Aorta (tissue), 5 donors: ENCODE measurements at places on chromosomes 7 and 10.

DNA sequence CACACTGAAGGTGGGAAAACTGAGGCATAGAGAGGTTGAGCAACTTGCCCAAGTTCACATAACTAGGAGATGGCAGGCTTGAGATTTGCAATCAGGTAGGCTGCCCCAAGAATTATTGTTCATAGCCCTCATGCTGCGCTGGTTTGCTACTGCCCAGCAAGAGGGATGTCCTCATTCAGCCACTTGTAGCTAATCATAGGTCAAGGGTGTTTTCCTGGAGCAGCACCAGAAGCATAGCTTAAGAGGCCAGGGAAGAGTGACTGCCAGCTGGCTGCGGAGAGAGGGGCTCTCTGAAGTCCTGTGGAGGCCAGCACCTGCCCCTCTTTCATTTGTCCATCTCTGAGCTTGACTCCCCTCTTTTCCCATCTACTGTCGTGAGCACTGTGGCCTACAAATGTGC is 15.0 kb downstream of the CDHR3 start:
- no peaks in the 10 kb centered on the region for H3K4me1 ChIP-seq
- no peak overlapping the region for H3K27ac ChIP-seq
- DNase-seq: no peak
- no peaks in the 10 kb centered on the region for H3K27me3 ChIP-seq
- no peaks in the 10 kb centered on the region for H3K36me3 ChIP-seq
- H3K4me3 ChIP-seq: no peak overlapping the region

GRCh38 chr7:143237366-143237765 is 15.5 kb downstream of the TAS2R40 start:
- no peaks in the 10 kb centered on the region for H3K4me1 ChIP-seq
- no peak for DNase-seq
- no peak overlapping the region for H3K4me3 ChIP-seq
- no peaks in the 10 kb centered on the region for H3K36me3 ChIP-seq

- no peak overlapping the region for H3K27ac ChIP-seq
- H3K4me3 ChIP-seq: no peak overlapping the region
- H3K4me1 ChIP-seq: no peaks in the 10 kb centered on the region
- H3K27me3 ChIP-seq: no peaks in the 10 kb centered on the region
- no peaks in the 10 kb centered on the region for H3K36me3 ChIP-seq
These were observed 74.2 kb downstream of the MGMT start for GRCh38 chr10:129541200-129541599.

GRCh38 chr7:155745737-155746136 is 66.5 kb downstream of the SHH start:
- DNase-seq: no peak
- H3K36me3 ChIP-seq: peaks cover 12% of the 10 kb centered on the region
- no peaks in the 10 kb centered on the region for H3K27me3 ChIP-seq
- H3K27ac ChIP-seq: no peak overlapping the region
- H3K4me1 ChIP-seq: no peaks in the 10 kb centered on the region
- no peak overlapping the region for H3K4me3 ChIP-seq

DNA sequence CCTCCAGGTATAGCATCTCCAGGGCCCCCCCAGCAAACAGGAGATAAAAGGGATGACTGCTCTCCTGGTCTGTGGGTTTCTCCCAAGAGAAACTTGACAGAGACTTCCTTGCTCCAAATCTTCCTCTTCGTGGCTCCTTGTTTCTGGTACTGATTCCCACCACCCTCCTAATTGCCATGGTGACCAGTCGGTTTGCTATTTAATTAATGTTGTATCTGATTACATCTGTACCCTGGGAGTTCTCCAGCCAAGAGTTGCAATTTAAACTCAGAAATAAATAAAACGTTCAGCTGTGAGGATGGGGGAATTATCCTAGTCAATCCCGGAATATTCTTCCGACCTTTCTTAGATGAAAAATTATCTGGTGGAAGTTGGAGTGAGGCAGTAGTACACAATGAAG is 264.7 kb downstream of the PAXIP1 start:
- H3K36me3 ChIP-seq: no peaks in the 10 kb centered on the region
- no peak overlapping the region for H3K27ac ChIP-seq
- DNase-seq: no peak

DNA sequence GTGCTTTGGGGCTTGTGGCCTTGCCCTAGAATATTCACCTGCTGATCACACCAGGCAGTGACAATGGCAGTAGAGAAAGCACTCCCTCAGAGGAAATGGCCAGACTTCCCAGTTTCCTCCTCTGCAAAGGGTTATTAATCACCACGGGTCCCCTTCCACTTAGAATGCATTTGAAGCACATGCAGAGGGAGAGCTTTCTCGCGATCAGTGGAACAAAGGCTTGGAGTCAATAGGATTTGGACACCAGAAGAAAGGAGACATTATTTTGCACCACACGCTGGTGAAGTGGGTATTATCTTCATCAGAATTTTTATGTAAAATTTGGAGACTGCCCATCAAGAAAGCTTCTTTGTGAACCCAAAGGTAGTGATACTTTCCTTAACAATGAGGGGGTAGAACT is 35.4 kb upstream of the INHBA start:
- no peaks in the 10 kb centered on the region for H3K36me3 ChIP-seq
- no peaks in the 10 kb centered on the region for H3K27me3 ChIP-seq

DNA sequence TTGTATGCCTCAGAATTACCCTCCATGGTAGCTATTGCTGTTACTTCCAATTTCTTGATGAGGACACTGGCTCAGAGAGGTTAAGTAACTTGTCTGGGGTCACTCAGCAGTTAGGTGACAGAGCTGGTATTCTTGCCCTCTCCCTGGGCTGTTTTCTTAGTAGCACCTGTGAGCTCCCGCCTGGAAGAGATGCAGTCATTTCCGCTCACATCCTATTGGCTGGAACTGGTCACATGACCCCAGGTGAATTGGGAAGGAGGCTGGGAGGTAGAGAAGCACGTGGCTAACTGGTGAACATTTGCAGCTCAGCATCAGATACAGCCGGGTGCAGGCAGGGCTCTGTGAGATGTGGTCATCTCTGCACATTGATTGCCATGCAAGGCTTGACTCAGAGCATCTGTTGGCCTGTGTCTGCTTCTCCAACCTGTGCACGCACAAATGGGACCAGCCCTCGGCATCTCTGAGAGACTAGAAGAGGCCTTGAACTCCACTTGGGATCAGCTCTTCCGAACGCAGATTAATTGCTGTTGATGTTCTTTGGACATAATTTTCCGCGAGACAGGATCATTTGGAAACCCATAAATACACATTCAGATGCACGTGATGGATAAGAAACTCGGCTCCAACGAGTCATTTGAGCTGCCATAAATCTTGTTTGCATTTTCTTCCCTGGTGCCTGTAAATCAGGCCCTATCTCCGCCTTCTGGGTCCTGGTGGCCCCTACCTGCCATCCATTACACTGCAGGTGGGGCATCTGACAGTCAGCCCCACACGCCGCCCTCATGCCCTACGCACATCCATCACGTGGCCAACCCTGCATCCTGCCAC is 42.8 kb downstream of the MYL10 start:
- DNase-seq: no peak
- no peak overlapping the region for H3K27ac ChIP-seq
- no peaks in the 10 kb centered on the region for H3K36me3 ChIP-seq
- no peaks in the 10 kb centered on the region for H3K27me3 ChIP-seq
- H3K4me3 ChIP-seq: no peak overlapping the region

- no peaks in the 10 kb centered on the region for H3K27me3 ChIP-seq
- H3K36me3 ChIP-seq: no peaks in the 10 kb centered on the region
- H3K4me1 ChIP-seq: no peaks in the 10 kb centered on the region
- DNase-seq: no peak
- no peak overlapping the region for H3K27ac ChIP-seq
These were observed 10.0 kb upstream of the EMX2 start for GRCh38 chr10:117532451-117533107.

DNA sequence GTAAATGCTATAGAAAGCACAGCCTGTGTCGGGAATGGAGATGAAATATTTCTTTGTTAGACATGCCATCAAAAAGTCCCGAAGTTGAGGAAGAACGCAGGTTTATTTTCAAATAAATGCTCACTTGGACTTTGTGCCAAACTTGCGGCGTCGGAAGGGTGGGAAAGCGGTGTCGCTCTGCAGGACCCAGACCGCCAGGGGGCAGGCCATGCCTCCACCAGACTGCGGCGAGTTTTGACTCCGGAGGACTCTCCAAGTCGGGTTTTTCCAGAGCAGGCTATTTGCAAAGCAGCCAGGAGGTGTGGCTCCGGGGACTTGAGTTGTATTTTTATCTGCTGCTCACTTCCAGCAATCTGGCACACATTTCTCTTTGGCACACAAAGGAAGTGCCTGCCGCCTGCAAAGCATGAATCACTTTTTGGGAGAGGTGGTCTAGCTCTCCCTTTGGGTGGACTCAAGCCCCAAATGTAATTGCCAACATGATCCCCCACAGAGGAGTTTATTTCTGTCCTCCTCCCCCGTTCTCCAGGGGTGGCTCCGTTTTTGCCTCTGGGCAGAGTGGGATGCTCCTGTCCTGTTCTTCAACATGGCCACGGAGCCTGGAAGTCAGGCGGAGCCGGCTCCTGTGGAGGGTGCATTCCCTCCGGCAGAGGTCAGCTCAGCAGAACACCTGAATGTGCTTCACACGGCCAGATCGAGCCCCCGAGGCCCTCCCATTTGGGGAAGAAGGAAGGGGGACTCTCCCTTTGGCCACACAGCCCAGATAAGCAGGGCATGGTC is 82.3 kb upstream of the GPR26 start:
- no peaks in the 10 kb centered on the region for H3K4me1 ChIP-seq
- DNase-seq: peak; percentile 97
- no peak overlapping the region for H3K4me3 ChIP-seq
- H3K27me3 ChIP-seq: no peaks in the 10 kb centered on the region

- H3K27me3 ChIP-seq: no peaks in the 10 kb centered on the region
- peak; percentile 89 for DNase-seq
- H3K4me1 ChIP-seq: no peaks in the 10 kb centered on the region
- H3K4me3 ChIP-seq: no peak overlapping the region
- H3K36me3 ChIP-seq: no peaks in the 10 kb centered on the region
- H3K27ac ChIP-seq: no peak overlapping the region
These were observed 14.7 kb downstream of the FAM241B start for GRCh38 chr10:69644658-69645295.

DNA sequence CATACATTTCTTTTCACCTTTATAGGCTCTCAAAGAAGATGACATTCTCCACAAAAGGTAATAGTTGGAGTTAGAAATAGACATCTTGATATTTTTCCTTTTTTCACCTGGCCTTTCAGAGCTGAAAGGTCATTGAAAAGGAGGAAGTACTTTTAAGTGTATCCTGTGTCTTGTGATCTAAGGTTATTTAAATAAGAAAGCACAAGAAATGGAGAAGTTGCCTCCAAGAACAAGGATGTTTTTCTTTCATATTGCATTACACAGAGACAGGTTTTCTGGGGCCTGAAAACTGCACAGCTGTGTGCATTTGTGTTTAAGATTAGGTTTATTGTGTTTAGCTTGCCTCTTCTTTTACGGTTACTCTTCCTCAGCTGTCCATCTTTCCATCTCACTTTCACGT is 103.4 kb upstream of the SEMA3D start:
- no peaks in the 10 kb centered on the region for H3K27me3 ChIP-seq
- H3K4me1 ChIP-seq: no peaks in the 10 kb centered on the region
- no peaks in the 10 kb centered on the region for H3K36me3 ChIP-seq
- no peak overlapping the region for H3K4me3 ChIP-seq
- no peak overlapping the region for H3K27ac ChIP-seq
- no peak for DNase-seq

DNA sequence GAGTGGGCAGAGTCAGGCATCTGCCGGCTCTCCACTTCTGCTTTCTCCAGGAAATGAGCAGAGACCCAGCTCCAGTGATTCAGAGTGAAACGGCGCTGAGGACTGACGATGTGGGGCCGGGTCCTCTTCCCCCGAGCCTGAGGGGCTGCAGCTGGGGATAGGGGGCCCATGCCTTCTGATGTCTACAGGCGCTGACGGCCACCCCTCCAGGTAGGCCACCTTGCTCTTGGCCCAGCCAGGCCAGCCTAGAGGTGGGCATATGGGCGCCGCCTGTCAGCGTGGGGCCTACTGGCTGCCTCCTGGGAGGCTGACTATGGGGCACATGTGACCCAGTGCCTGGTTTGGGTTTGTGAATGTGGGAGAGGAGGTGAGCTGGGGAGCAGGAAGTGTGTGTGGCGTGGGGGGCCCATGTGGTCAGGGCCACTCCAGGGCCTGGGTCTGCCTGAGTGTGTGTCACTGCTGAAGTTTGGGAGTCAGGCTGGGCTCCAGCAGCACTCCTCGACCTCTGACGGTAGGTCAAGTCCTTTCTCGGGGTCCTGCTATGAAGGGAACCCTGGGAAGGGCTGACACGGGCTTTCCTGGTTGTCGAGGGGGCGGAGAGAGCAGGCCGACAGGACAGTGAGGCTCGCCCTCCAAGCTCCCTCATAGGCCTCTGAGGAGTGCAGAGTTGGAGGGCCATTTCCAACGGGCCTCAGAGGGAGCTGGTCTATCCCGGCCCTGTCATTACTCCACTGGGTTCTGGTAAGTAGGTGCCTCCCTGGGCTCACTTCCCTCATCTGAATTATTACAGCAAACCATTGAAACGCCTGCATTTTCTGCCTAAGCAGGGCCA is at the start of gene WDFY4:
TSS of gene WDFY4 (plus strand) at position 82 of the 832 bp plus-strand sequence. CDS start 24,860 bp downstream, outside the sequence.
- no peaks in the 10 kb centered on the region for H3K27me3 ChIP-seq
- no peak within 1 kb of the TSS for H3K4me3 ChIP-seq
- H3K27ac ChIP-seq: no peak within 1 kb of the TSS
- no peak for DNase-seq

DNA sequence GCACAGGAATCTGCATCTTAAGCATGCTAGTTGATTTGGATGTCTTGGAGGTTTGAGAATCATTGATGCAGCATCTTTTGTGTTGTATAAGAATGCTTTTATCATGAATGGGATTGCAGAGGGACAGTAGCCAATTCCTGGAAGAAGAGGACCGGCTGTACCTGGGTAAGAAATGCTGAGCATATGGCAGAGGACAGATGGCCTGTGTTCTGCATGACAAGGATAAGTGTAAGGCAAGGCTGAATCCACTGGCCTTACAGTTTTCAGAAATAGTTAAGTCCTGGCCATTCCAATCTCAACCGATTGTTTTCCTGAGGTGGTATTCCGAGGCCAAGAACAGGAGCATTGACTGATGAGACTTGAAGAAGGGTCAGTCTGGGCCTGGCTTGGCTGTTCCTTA is 24.4 kb upstream of the KBTBD2 start:
- no peaks in the 10 kb centered on the region for H3K27me3 ChIP-seq
- H3K4me3 ChIP-seq: no peak overlapping the region
- no peaks in the 10 kb centered on the region for H3K4me1 ChIP-seq
- H3K27ac ChIP-seq: no peak overlapping the region
- no peak for DNase-seq

- H3K36me3 ChIP-seq: no peaks in the 10 kb centered on the region
- peak overlapping the region; percentile 95 for H3K27ac ChIP-seq
- no peaks in the 10 kb centered on the region for H3K27me3 ChIP-seq
- DNase-seq: peak; percentile 94
These were observed 557 bp downstream of the TMEM120A start for GRCh38 chr7:75993689-75994387.

GRCh38 chr7:141158561-141158960 is 84.7 kb downstream of the TMEM178B start:
- no peaks in the 10 kb centered on the region for H3K4me1 ChIP-seq
- no peak for DNase-seq
- H3K27ac ChIP-seq: no peak overlapping the region
- no peaks in the 10 kb centered on the region for H3K36me3 ChIP-seq
- H3K4me3 ChIP-seq: no peak overlapping the region

- no peaks in the 10 kb centered on the region for H3K27me3 ChIP-seq
- H3K27ac ChIP-seq: no peak overlapping the region
- no peaks in the 10 kb centered on the region for H3K4me1 ChIP-seq
- H3K4me3 ChIP-seq: no peak overlapping the region
These were observed 426.5 kb upstream of the AKR1E2 start for GRCh38 chr10:4399556-4399955.
